ENCODE measurements at places on chromosomes 12 and 14.

- DNase-seq: no peak
These were observed 43.2 kb downstream of the FBXO34 start for GRCh38 chr14:55314449-55314848.

DNA sequence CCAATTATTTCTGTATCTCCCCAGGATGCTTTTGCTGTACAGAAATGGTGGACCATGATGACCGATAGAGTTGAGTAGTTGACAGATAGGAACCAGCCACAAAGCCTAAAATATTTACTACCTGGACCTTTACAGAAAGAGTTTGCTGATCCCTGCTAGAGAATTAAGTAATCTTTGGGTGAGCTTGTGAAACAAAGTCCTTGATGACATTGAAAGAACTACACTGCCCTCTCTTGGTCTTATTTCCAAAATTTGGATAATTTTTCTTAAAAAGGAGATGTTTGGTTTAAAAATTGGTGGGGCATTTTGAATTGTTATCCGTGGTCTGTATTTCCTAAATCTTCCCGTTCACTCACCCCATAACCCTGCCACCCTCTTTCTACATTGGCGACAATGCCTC lies 13.7 kb upstream of the TCTN1 start:
- no peak for DNase-seq

DNA sequence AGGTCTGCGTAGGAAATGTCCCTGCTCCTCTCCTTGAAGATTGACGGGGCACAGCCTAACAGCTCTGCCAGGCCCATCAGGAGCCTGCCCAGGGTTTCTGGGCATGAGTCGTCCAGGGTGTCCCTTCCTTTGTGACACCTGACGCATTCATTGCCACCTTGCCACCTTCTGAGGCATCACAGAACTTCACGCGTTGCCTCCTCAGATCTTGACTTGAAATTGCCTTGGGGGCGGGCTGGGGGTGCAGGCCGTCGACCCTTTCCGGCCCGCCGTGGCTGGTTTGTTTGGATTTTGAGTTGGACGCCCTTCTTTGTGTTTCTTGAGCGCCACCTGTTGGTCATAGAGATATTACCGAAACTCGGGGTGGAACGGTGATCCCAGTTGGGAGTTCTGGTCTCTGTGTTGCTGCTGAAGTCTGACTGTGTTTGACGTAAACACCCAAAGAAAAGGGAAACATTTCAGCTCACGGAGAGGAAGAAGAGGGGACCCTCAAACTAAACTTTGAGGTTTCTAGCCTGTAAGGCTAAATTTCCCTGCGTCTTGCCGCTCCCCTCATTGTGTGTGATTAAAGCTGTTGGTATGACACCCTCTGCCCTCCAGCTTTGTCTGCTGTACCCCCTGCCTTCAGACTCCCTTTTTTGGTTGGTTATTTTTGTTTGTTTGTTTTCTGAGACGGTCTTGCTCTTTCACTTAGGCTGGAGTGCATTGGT lies 44.6 kb downstream of the MLXIP start:
- peak; percentile 14 for DNase-seq

GRCh38 chr12:120117961-120118320 lies 1.4 kb upstream of the RAB35 start:
- DNase-seq: no peak

GRCh38 chr14:76109087-76109880 lies 42.4 kb upstream of the GPATCH2L start:
- DNase-seq: no peak

- DNase-seq: no peak
These were observed 1287.1 kb downstream of the TMEM121 start for GRCh38 chr14:106813477-106813823.

GRCh38 chr12:121719926-121720414 lies 7.4 kb downstream of the TMEM120B start:
- DNase-seq: peak; percentile 77

DNA sequence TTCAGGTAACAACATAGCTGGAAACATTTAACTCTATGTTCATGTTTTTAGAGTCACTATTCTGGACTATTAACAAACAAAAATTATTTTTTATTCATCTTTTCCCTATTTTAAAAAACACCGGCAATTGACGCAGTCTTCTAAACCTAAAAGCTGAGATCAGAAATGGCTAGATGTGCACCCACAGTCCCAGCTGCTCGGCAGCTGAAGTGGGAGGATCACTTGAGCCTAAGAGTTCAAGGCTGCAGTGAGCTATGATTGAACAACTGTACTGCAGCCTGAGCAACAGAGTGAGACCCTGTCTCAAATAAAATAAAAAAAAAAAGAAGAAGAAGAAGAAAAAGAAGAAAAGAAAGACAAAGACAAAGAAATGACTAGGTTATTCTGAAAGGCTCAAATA lies 64.5 kb downstream of the PAX9 start:
- DNase-seq: no peak

DNA sequence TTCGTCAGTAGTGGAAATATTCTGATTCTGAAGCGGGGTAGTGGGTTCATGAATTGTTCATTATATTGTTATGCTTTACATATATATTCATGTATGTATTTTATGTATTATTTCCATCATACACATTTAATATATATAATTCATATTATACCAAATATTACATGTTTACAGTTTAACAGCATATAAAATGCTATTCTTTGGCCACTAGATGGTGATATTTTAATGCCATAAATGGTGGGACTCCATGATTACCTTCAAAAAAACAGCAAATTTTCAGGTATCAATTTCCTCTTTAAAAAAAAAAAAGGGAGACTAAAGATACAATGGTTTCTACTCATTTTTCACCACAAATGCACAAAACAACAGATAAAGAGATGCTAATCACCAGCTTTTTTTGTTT lies 41.0 kb downstream of the BDKRB1 start:
- no peak for DNase-seq

DNA sequence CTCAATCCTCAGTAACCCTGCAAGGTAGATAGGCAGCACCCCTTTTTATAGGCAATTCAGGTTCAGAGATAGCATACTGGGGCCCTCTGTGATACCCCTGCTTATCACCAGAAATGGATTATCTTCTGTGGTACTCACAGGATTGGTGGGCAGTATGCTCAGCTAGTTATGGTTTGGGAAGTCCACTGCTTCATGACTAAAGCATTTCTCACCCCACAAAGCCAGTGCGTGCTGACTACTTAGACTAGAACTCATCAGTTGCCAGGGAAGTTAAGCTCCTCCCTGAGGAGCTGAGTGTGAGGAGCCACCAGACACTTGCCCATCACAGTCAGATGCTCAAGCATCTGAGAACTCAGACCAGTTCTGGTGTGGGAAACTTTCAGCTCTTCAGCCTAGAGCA lies 76.3 kb downstream of the SCAF11 start:
- DNase-seq: peak; percentile 67

- no peak for DNase-seq
These were observed 39.8 kb upstream of the NRXN3 start for GRCh38 chr14:78130356-78130755.

- no peak for DNase-seq
These were observed 63.2 kb downstream of the ERGIC2 start for GRCh38 chr12:29317556-29318363.

DNA sequence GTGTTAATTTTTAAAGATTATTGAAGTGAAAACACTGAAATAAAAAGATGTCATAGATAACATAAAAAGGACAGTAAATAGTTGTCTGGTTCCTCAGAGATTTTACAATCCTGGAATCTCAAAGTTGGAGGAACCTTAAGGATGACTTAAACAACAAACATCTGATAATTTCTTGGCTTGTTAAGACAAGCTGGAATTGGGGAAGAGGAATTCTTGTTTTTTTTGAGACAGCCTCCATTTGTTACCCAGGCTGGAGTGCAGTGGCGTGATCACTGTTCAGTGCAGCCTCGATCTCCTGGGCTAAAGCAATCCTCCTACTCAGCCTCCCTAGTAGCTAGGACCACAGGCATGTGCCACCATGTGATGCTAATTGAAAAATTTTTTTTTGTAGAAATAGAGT lies 2.3 kb downstream of the ZNF410 start:
- peak; percentile 39 for DNase-seq

DNA sequence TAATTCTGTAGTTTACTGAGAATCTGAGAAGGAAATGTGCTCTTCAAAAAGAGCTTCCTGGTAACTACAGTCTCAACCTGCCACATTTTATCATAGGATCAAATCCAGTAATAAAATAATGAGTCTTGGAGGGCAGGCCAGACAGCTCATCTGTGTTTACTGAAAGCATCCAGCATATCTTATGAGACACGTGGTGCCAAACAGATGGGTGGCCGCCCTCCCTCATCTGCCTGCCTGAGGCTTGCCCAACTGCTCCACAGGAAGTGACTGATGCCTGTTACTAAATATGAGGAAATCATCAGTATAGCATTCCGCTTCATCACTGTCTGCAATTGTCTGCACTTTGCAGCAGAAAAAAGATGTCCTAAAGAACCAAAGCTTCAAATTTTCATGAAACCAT lies 13.5 kb downstream of the DHRS7 start:
- DNase-seq: peak; percentile 69

Measured in GM04503 (cell line).